MM.1S (cell line): ENCODE measurements at places on chromosomes 11 and 22.

DNA sequence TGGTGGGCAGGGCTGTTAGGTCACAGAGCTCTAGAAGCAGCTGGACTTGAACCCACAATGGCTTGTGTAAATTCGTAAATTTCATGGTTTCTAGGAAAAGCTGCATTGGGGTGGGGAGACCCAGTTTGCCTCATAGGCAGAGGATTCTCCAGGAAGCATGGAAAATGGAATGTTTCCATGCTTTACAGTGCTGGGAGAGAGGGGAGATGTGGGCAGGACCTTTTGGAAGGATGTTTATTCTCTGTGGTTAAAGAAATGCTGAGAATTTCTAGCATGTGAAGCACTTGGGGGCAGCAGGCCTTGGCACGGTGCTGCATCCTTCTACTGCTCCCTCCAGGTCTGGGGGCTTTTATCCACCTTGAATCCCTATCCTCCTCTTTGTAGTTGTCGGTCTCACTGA, 46.3 kb downstream of the TRAF6 start:
- no peak for DNase-seq

DNA sequence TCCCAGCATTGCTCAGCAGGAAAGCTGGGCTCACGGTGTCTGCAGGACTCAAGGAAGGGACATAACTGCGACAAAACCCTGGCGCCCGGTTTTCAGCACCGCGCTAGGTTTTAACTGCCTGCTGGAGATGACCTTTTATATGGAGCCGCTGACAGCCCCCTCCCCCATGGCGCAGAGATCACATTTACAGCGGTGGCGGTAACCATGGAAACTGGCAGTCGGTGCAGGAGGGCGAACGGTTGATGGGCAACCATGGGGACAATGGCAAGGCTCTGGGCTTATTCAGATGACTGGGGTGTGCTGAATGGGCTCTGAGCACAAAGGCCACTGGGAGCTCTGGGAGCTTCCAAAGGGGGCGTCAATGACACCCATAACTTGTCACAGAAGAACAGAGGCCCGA, 37.2 kb downstream of the CELSR1 start:
- no peak for DNase-seq

DNA sequence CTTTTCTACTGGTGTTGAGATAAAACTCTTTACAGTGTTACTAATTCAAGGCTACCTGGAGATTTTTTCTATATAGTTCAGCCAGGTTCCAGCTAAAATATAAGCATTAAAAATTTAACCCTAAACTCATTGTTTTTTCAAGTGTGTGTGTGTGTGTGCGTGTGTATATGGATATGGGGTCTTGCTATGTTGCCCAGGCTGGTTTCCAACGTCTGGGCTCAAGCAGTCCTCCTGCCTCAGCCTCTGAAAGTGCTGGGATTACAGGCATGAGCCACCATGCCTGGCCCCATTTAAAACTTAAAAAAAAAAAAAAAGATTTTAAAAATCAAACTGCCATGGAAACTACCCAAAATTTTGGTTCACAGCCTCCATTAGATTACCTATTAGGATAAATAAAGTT, 4.5 kb upstream of the PES1 start:
- no peak for DNase-seq

- no peak for DNase-seq
Observed at GRCh38 chr22:28024422-28024888, 105.4 kb upstream of the PITPNB start.

- no peak for DNase-seq
Observed at GRCh38 chr11:15913261-15913660, 443.1 kb downstream of the SOX6 start.

- no peak for DNase-seq
Observed at GRCh38 chr11:133479209-133479608, 53.1 kb downstream of the OPCML start.

DNA sequence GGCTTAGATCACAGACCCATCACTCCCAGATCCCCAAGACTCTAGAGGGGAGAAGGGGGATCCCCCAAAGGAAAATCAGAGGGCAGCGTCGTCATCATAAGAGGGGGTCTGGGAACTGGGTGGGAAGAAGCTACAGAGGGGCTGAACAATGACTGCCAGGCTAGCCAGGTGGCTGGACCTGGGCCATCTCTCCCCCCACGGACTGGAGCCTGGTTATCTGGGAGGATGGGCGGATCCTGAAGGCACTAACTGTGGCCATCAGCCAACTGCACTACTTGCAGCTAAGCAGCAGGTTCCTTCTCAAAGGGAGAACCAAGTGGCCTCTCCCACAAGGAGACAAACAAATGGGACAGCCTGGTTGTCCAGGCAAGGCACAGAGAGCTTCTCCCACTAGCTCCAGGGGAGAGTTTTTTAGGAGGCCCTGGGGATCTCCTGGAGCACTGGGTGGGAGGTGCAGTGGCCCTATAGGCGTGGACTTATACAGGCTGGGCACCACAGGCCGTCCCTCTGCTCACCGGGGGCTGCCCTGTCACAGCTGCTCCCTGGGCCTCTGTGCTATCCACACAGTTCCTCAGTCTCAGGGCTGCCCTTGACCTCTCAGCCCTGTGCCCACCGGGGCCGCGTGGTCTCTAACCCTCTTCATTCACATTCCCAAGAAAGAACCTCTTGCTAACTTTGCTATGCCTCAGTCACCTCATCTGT, 15.4 kb downstream of the P2RY6 start:
- no peak for DNase-seq

DNA sequence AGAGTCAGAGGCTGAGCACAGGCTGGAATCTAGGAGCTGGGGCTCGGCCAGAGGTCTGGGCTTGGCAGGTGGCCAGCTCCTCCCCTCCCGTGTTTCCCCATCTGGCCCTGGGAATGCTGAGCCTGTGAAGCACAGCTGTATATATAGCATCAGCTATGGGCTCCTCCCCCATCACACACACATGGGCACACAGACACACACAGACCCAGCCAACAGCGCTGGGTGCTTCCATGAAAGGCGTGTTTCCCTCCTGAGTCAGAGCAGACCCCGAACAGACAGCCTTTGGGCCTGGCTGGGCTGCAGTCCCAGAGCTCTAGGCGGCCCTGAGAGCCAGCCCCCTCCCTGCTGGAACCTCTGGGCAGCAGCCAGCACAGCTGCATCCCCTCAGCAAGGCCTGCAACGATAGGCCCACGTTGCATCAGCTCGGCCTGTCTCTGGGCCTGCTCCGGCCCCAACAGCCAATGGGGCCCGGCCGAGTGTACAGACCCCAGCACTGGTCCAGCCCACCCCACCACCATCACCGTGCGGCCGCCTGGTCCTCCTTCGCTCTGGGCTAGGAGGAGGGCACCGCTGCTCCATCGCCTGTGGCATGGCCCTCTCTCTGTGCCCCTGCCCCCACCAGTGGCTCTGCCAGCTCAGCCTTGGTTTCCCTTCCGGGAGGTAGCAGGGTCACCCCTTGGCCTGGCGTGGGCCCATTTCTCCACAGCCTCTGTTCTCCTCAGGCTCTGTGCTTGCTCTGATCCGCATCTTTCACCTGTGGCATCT, 7.6 kb upstream of the SERPINH1 start:
- DNase-seq, result no peak

GRCh38 chr11:83827520-83827919, 541.4 kb upstream of the CCDC90B start:
- no peak for DNase-seq

DNA sequence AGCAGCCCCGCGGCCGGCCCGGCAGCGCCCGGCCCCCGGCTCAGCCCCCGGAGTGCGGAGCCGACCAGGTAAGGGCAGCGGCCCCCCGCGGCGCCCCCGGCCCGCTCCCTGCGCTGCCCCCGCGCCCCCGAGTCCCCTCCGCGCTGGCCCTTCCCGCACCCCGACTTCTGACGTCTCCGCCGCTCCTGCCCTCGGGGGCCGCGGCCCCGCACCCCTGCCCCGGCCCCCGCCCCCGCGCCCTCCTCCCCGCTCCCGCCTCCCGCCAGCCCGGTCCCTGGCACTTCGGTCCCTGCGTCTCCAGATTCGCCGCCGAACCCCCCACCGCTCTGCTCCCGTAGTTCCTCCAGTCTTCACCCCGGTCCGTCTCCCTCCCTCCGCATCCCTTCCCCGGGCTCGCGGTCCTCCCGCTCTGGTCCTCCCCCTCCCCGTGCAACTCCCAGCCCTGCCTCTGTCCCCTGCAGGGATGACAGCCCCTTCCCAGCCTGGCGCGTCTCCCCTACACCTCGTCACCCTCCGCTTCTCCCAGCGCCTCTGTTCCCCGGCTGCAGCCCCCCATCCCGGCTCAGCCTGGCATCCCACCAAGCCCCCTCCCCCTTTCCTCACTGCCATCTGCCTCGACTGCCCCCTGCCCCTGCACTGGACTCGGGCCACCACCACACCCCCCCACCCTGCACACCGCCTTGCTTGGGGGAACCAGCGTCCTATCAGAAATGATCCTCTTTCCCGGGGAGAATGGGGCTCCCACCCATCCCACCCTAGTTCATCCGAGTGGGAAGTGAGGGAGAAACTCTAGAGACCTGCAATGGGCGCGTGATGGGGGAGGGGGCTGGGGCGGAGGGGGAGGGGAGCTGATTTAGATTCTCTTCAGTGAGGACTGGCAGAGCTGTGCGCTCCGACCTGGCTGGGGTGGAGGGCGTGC, 531 bp downstream of the GRIK4 start:
- DNase-seq, result no peak

GRCh38 chr22:22818861-22819855, 68.5 kb upstream of the IGLL5 start:
- DNase-seq, result peak; percentile 81

GRCh38 chr11:68969386-68969785, 11.4 kb downstream of the MRGPRD start:
- no peak for DNase-seq

- DNase-seq, result no peak
Observed at GRCh38 chr11:97979741-97980140, 1041.0 kb upstream of the CNTN5 start.

DNA sequence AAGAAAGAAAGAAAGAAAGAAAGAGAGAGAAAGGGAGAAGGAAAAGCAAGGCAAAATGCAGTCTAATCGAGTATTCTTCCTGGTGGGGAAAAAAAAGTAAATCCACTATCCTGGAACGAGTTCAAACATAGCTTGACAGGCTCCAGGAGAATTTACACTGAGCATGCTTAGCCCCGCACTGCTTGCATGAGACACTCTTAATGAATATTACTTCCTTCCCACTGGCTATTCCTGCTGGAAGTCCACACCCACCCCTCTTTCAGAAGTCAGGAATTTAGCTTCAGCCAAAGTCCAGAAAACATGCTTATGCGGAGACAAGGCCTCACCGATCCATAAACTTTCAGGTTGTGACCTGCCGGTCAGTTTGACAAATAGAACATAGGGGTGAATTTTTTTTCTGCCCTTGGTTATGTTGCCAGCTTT, 251.8 kb upstream of the BLID start:
- no peak for DNase-seq

DNA sequence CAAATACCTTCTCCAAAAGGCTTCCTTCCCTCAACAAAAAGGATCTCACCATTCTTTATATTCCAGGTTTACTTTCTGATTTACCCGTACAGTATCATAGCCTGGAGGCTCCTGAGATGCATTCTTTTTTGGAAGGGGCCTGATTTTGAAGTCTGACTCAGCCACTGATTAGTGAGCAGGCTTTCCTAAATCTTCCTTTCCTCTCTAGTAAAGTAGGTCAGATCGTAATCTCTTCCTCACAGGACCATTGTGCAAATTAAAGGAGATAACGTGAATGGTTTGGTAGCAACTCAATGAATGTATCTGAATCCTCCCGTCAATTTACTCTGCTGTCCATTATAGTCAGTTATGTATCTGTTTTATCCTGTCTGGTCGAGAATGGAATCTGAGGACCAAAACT, 227.7 kb upstream of the ANO5 start:
- DNase-seq, result no peak

DNA sequence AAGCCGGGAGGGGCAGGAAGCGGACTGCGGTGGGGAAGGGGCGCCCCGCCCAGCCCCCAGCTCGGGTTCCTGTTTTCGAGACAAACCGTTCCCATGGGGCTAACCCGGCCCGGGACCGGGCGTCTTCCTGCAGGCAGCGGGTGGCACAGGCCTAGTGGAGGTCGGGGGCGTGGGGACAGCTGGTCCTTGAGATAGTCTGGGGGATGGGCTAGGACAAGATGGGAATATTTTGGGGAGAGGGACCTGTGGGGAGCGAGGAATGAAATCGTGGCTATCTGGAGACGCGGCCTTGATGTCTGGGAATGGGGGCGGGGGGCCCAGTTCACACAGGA, 1.2 kb upstream of the RASGRP2 start:
- DNase-seq, result no peak

GRCh38 chr11:128841461-128842072, 25.5 kb downstream of the KCNJ1 start:
- DNase-seq, result peak; percentile 8

- peak; percentile 6 for DNase-seq
Observed at GRCh38 chr11:31809857-31810778, 1.0 kb downstream of the PAX6 start.

DNA sequence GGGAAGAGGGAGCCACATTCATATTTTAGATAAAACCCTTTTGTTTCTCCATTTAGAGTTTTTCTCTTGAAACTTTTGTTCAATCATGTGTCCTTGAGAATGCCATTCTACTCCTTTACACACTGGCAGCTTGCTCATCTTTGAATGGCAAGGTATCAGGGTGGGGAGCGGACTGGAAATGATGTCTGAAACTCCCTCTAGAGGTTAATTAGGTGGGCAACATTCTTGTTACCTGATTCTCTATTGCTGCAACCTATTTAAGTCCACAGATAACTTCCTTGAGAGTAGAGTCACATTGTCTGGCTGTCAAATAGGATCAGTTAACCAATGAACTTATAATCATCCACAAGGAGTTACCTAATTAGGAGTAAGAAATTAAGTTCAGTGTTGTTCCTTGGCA, 533.6 kb upstream of the API5 start:
- DNase-seq, result no peak

DNA sequence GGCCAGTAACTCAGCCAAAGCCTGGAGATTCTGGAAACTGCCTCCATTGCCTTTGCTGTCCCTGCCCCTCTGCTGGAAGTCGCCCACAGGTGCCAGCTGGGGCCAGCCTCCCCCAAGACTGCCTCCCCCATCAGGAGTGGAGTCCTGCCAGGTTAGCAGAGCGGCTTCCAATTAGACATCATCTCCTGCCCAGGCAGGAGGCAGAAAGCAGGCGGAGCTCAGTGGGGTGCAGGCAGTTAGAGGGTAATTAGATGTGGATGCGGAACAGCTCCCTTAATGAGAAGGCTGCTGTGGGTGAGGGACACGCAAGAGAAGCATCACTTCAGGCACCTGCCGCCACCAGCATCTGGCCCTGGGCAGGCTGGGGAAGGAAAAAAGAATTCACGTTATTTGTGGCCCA, 90.9 kb upstream of the TP53I11 start:
- DNase-seq, result no peak

DNA sequence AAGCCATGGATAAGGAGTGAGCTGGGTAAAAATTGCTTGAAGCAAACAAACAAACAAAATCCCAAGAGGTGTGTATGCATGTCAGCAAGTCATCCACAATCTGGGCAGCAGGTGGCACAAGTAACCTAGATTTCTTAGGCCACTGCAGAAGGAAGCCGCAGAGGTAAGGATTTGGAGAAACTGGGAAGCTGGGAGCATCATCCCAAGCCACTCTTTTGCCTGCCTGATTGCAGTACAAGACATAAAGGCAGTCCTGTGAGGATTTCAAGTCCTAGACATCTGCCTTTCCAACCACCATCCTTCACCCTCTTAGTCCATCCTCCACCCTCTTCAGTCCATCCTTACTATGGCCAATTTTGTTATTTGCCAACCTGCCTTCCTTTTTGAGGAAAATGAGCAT, 67.2 kb upstream of the BMAL1 start:
- peak; percentile 31 for DNase-seq
